GOT3 (cell line): ENCODE measurements at places on chromosomes 7 and 10.
A peak's percentile ranks its signal among the peaks of the same experiment; 100 is the strongest.

DNA sequence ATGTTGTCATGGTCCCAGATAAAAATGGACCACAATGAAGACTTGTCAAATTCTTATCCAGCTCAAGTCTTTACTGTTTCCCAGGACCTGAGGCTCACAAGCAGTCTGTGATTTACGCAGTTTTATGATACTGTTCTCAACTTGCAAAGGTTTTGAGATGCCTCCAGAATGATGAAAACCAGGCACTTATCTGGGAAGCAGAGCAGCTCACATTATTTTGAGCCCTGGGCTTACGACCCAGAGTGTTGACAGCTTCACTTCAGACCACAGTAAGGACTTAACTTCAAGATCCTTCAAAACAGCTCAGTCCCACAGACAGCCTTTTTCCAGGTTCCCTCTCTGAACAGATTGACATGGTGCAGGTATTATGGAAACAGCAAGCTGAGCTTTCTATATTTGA, 236.1 kb downstream of the RNLS start:
- DNase-seq = no peak

GRCh38 chr7:101553771-101554445, 75.2 kb downstream of the MYL10 start:
- DNase-seq = no peak

DNA sequence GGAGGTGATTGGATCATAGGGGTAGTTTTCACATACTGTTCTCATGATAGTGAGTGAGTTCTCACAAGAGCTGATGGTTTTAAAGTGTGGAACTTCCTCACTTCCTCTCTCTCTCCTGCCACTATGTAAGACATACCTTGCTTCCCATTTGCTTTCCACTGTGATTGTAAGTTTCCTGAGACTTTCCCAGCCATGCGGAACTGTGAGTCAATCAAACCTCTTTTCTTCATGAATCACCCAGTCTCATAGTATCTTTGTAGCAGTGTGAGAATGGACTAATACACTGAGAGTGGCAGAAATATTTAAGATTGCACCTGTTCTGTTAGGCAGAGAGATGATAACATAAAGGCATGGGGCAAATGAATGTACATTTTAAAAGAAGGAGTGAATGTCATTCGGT, 507.8 kb downstream of the SORCS3 start:
- DNase-seq = no peak

DNA sequence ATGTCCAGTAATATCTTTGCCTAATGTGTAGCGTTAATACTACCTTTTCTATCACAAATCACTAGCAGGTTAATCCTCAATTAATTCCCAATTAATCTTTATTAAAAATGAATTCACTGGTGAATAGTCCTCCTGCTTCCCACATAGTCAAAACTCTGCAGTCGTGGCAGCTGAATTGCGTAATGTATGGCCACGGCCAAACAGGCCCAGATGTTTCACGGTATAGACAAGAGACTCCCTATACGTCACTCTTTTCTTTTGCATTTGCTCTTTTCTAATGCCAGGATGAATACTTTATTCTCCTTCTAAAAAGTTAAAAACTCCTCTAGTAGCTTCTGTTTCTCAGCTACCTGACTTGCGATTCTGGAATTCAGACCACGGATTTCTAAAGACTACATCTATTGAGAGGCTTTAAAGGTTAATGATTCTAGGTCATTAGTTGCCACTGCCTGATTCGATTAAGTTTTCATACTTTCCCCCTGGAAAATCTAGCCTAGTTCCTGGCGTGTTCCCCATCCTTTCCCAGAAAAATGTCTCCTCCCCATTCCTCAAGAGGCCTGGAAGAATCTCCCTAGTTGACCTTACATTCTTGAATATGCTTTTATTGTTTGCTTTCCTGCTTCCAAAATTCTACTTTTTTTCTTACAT, 16.9 kb downstream of the MEOX2 start:
- no peak for DNase-seq

- no peak for DNase-seq
Measured at GRCh38 chr10:104657457-104657856, 16.4 kb downstream of the SORCS3 start.

DNA sequence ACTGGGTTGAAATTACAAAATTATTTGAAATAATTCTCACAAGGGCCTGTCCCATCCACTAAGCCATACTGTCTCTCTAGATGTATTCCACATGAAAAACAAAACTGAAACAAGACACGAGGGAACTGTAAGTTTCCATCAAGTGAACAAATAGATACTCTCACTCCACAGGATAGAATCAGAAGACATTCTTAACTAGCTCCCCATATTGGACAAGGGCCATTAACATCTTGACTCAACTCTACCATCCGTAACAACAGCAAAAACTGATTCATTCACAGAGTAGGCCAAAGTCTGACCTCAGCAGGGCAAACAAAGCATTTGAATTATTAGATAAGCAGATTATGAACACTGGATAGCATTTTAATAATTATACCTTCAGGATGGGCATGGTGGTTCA, 29.1 kb downstream of the UBE2H start:
- DNase-seq = no peak

DNA sequence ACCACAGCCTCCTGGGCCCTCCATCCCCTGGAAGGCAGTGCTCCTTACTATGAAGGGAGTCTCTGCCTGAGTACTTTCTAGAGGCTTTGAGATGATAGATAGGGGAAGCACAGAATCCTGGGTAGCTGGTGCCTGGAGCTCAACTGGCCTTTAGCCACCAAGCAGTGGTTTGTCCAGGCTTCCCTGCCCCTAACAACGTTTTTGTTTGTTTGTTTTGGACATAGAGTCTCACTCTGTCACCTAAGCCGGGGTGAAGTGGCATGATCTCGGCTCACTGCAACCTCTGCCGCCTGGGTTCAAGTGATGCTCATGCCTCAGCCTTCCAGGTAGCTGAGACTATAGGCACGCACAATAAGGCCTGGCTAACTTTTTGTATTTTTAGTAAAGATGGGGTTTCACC, 289.4 kb downstream of the PLXNA4 start:
- DNase-seq = no peak

- DNase-seq = no peak
Measured at GRCh38 chr7:81627536-81628287, 142.1 kb downstream of the HGF start.

DNA sequence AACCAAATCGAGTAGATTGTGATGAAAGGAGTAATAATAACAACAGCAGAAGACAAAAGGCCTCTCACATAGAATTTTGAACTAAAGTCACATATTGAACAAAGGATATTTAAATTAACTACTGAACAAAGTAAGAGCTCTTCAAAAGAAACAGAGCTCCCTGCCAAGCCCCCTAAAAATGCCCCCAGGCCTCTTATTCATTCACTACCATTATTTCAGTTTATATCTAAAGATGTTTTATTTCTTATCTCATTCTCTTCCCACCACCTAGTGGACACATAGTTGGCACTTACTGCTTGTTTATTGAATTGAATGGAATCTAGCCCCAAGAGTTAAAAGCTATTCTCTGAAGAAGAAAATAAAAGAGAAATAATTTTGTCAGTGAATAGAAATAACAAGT, 37.4 kb downstream of the VCL start:
- DNase-seq = no peak

- DNase-seq = no peak
Measured at GRCh38 chr10:33655921-33656320, 321.5 kb upstream of the NRP1 start.

DNA sequence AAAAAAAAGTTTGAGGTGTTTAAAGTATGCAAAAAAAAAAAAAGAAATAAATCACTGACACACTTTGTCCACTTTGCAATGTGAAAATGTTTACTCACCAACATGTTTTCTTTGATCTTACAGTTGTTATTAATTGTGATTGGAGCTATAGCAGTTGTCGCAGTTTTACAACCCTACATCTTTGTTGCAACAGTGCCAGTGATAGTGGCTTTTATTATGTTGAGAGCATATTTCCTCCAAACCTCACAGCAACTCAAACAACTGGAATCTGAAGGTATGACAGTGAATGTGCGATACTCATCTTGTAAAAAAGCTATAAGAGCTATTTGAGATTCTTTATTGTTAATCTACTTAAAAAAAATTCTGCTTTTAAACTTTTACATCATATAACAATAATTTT, 130.6 kb downstream of the CFTR start:
- no peak for DNase-seq

DNA sequence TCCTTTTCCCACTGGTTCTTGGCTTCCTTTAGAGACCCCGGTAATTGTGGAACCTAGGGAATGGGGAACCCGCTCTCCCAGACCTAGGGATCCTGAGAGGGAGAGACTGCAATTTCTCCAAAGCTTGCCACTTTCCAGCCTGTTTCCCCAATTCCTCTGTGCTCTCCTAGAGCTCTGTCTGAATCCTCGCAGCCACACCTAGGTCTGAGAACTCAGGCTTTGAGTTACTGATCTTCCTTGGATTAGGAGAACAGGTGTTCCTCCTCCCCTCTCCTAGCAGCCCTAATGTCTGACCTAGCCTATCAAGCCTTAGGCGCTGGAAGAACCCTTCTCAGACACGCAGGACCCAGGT, 20.0 kb downstream of the WNT8B start:
- no peak for DNase-seq

- DNase-seq = no peak
Measured at GRCh38 chr10:5583525-5584175, 58.9 kb downstream of the CALML3 start.

DNA sequence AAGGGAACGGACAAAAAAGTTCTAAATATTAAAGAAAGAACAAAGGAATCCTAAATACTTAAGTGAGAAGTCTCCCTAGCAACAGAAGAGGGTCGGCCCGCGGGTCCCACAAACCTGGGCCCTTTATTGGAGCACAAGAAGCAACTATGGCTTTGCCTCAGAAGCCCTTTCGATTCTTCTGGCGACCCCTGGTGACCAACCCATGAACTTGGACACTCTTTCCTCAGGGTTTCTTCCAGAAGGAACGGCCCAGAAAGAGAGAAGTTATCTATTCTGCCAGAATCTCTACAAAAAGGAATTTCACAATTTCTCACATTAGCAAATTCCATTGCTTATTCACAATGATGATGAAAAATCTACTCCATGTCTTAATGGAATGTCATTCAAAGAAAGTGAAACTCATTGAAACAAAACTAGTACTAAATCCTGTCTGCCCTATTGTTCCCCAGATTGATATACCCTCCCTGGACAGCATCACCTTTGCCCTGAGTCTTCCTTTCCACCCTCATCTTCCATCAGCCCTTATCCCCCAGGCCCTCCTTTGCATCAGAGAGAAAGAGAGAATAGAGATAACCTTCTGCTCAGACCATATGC, 43.7 kb downstream of the CPVL start:
- DNase-seq = peak; percentile 52

- no peak for DNase-seq
Measured at GRCh38 chr7:156088115-156088514, 275.9 kb upstream of the SHH start.

- no peak for DNase-seq
Measured at GRCh38 chr10:86229376-86229775, 137.2 kb downstream of the GRID1 start.

- no peak for DNase-seq
Measured at GRCh38 chr10:100122780-100123179, 41.1 kb upstream of the CPN1 start.

GRCh38 chr7:130943336-130943901, 209.4 kb upstream of the KLF14 start:
- DNase-seq = no peak

- peak; percentile 34 for DNase-seq
Measured at GRCh38 chr7:39746103-39746819, 122.9 kb downstream of the RALA start.

- no peak for DNase-seq
Measured at GRCh38 chr10:89347701-89348457, 20.1 kb downstream of the IFIT3 start.
